ENCODE measurements at places on chromosomes 7 and 10. TPM values are rescaled to one million over a fixed set of nuclear protein-coding genes. Genes with fewer than 3 reads are reported as not detected.

The ADGRA1 gene
- total RNA-seq, result 0.12 TPM

The BEND7 gene
- 9.5 TPM for total RNA-seq

The RPEL1 gene
- total RNA-seq, result not detected

The CYP2C8 gene
- not detected for total RNA-seq

The PIK3CG gene
- not detected for total RNA-seq
